Caki2 (cell line): ENCODE measurements at places on chromosomes 4 and X. TPM values are rescaled to one million over a fixed set of nuclear protein-coding genes. Genes with fewer than 3 reads are reported as not detected.

DNA sequence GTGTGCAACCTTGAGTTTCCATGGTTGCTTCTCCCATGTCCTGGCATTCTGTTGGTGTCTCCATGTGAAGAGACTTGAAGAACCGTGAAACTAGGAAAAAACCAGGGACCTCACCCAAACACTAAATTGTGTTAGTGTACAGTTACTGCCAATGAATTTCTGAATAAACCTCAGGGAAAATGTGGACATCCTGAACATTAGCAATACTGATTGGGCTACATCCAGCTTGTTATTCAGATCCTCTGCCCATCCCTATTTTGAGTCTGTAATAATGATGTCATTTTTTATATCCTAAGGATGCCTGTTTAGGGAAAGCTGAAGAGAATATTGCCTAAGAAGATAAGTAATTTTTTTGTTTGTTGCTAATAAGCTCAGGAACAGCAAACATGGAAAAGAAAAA is 262.7 kb downstream of the TMA16 start:
- no peak for DNase-seq

DNA sequence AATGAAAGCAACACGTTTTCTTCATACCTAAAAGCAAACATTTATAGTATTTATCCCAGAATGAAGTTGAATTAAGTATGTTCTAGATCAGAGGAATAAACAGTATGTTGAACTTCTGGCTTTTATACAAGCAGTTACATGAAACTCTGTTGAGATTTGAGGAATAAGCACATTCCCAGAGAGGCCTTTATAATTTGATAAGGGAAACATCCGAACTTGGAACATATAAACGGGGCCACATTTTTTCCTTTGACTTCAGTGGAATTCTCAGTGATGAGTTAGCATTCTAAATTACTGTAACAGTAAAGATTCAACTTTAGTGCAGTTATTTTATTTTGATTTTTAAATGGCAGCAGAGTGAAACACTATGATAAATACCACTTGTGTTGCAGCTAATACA is 119.5 kb downstream of the GLRA3 start:
- no peak for DNase-seq

DNA sequence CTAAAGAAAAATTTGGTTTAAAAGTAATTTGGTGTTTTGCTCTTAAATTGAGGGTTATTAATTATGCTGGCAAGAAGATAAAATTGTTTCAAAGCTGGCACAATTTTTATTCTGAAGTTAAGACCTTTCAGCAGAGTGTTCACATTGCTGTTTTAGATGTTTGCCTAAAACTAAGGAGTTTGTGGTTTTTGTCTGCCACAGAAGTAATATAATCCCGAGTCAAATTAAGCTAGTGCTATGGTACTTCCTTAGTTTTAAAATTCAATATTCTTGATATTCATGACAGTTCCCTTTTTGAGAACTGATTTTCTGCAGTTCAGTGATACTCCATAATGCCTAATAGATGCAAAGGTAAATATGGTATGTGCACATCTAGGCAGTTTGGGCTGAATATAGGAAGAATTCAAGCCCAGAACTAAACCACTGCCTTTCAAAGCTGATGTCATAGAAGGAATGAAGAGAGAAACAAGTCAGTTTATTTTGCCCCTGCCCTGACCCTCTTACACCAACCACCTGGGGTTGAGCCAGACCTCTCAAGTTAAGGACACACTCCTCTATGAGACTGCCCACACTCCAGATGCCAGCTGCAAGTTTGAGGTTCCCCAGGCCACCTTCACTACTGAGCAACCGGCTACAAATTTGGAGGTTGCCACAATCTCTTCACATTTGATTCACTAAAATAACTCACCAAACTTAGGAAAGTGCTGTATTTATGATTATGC is 32.1 kb upstream of the VEGFC start:
- DNase-seq: no peak

- no peak for DNase-seq
Measured at GRCh38 chr4:175944126-175944910, 121.3 kb upstream of the WDR17 start.

- no peak for DNase-seq
Measured at GRCh38 chr4:15652841-15653240, 2.3 kb downstream of the FBXL5 start.

Gene NUDT6
- 27.6 and 37.7 TPM in 2 replicates for total RNA-seq

GRCh38 chrX:10108288-10108687 is 48.5 kb upstream of the CLCN4 start:
- no peak for DNase-seq

DNA sequence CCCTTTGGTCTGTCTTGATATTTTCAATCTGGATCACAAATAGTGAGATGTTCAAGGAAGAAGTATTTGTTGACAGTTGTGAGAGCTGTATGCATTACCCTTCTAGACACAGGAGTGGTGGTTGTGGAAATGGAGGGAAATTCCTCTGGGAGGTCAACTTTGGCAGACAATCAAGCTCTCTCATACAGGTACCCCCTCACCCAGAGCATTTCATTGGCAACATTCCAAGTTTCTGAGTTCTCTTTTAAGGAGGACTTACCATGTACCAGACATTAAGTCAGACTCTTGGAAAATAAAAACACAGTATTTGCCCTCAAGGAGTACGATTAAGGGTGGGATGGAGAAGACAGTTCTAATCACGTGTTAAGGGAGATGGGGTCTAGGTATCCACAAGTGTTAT is 45.3 kb downstream of the KLHL15 start:
- DNase-seq: no peak
